ENCODE measurements at places on chromosomes 2 and 18. TPM values are rescaled to one million over a fixed set of nuclear protein-coding genes. Genes with fewer than 3 reads are reported as not detected.

Gene COL4A4
- 0.76 TPM for total RNA-seq

Gene C18orf54
- total RNA-seq, result 2.9 TPM

Gene FOXI3
- 0.14 TPM for total RNA-seq

Gene SPATS2L
- total RNA-seq, result 80.2 TPM

Gene C2orf81
- 2.1 TPM for total RNA-seq
